PC-3 (cell line): ENCODE measurements at places on chromosomes 13 and 19.

DNA sequence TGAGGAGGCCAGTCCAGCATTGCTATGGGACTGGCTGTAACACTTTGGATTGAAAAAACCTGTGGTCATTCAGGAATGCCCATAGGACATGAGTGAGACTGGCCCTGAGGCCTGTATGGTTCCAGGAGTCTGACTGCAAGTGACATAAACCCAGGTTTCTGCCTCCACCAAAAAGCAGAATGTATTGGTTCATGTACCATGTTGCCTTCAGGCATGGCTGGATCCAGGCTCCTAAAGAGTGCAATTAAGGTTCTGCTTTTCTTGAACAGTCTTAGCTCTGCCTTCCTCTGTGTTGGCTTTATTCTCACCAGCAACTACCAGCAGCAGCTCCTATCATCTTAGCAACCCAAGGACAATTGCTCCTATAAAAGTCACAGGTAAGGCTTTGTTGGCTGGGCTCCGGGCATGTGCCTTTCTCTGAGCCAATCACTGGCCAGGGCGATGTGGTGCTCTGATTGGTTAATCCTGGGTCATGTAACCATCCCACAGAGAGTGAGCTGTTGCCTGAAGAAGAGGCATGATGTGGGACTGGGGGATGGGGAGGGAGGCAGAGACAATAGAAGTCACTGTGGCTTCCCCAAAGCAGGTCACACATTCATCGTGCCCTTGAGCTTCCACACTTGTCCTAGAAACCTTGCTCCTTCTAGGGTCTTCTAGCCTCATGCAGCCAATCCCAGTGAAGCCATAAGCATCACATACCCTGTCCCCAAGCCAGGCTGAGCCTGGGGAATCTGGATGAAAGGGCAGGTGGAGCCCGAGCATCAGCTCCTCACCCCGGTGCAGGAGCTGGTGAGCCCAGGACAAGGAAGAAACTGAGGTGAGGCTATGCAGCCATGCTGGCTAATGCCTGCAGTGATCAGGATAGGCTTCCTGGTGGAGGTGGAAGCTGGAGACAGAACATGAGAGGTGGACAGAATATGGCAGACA, 123.9 kb downstream of the URI1 start:
- no peak for DNase-seq

DNA sequence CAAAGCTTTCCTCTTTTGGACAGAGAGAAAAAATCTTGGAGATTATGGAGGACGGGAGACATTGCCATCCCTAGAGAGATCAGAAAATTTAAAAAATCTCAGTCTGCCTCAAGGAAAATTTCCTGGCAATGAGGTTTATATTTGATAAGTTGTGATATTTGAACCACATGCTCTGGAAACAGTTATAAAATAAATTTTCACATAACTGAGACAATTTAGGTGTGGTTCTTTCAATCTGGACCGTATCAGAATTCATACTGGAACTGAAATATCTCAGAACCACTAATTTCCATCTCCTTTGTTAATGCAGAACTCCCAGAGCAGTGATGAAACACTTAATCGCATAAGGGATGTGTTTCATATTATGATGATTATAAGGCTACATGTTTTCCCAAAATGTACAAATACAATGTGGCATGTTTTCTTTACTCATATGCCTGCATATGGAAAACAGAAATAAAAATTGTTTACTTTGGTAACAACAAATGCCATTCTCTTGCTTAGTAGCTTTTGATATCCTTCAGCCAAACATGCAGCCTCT, 13.7 kb downstream of the UBE2L5 start:
- DNase-seq: no peak

- no peak for DNase-seq
These were observed 47.9 kb upstream of the C13orf42 start for GRCh38 chr13:51158880-51159518.

GRCh38 chr19:664913-665443, 2.0 kb upstream of the RNF126 start:
- DNase-seq: peak; percentile 82

DNA sequence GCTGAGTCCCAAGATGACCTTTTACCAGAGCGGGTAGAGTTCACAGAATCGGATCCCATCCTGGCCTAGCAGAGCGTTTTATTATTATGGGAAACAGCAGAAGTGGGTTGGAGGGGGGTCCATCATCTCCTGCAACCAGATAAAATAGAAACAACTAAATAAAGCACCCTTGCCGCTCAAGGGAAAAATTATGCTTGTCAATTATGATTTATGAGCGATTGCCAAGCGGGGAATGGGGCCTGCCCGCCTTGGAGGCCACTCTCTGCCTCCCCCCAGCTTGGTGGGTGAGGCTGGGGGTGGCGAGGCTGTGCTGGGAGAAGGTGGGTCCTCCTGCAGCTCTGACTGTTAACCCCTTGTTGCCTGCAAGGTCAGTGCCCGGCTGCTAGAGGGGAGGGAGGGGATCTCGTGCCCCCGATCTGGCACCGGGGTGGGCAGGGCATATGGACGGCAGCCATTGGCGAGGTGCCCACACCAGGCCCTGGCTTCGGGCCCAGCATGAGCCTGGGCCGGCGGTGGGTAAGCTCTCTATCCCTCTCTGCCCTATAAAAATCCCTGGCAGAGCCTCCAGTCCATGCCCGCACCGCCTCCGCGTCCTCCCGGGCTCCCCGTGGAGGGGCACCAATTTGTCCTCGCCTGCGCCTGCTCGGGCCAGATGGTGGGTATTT, 129.1 kb downstream of the URI1 start:
- DNase-seq: no peak

- DNase-seq: peak; percentile 94
These were observed 1.4 kb upstream of the CCDC97 start for GRCh38 chr19:41308450-41309179.

DNA sequence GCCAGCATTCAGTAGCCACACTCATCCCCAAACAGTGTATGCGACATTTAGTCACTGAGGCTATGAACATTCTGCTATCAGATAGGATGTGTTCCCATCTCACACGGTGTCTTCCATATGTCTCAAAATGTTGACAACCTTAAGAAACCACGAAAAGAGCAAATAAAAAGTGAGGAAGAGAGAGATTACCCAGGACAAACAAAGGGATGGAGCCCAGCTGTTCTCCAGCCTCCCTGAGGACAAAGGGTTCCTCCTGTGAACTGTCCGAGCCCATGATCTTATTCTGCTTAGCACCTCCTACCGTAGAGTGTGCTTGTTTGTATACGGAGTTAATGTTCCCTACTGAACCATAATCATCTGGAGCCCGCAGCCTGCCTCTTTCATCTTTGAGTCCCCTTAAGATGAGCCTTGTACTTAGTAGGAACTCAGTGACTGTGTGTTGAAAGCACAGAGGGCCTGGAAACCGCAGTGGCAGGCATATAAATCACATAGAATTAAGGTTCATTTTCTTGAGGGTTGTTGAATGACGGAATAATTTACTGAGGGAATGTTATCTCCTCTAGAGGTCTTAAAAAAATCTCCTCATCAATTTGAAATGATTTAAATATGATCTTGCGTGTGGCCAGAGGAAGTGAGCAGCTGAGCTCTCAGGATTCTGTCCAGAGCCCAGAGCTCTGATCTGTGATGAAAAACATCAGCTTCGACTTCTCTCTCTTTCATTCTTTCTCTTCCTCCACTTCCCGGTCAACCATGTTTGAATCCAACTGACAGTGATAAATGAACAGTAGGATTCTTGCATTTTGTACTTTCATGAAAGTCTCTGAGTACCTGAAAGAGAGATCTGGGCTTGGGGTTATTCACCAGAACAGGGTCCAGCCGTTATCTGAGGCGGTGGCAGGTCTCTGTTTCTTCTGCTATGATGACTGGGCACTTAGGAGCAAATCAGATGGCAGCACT, 200.5 kb downstream of the KLF5 start:
- DNase-seq: no peak

DNA sequence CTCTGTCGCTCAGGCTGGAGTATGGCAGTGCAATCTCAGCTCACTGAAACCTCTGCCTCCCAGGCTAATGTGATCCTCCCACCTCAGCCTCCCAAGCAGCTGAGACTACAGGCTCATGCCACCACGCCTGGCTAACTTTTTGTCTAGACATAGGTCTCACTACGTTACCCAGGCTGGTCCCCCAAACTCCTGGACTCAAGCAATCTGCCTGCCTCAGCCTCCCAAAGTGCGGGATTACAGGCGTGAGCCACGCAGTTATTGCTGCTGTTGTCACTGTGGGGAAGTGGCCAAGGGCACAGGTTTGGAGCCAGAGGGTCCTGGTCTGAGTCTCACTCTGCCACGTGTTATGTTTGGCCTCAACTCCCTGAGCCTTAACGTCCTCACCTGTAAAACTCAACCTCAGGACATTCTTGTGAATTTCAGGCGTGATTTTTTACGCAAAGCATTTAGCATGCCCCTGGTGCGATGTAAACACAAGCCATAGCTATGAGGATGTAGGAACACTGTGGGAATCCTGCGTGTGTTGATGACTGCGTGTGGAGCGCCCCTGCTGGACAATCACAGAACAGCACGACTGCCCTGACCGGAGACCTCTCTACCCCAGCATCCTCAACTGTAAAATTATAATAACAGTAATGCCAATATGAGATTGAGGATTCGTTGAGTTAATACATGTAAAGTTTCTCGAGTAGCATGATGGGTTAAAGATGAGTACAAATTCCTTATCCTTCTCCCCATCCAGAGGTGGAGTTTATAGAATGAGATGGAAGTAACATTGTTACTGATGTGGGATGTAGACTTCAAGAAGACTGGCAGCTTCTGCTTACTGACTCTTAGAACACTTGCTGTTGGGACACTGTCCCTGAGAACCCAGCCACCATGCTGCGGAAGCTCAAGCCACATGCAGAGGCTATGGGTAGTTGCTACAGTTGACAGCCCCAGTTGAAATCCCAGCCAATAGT, 41.8 kb upstream of the PNMA8B start:
- DNase-seq: peak; percentile 54

DNA sequence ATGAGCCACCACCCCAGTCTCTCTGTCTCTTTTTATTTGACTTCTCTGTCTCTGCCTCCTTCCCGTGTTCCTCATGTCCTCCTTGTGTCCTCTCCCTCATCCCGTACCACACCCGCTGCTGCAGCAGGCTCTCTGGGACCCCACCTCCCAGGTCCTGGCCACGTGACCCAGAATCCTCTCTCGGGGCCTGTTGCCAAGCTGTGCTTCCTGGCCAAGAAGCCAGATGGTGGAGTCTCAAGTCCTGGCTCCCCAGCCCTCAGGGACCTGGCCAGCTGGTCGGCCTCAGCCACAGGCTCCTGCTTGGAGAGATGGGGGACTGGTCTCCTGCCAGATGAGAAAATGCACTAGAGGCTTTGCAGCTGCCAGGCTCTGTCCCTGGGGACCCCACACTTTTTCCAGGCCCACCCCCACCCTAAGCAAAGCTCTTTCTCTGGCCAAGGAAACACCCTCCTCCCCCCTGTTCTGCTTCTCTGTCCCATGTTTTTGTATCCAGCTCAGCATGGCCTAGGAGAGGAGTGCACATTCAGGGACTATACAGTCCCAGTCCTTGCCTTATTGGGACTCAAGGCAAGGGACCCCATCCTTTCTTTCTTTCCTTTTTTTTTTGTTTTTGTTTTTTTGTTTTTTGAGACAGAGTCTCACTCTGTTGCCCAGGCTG, 34.3 kb upstream of the SHKBP1 start:
- DNase-seq: no peak

GRCh38 chr19:32287811-32288227, 57.6 kb upstream of the ZNF507 start:
- DNase-seq: peak; percentile 60

DNA sequence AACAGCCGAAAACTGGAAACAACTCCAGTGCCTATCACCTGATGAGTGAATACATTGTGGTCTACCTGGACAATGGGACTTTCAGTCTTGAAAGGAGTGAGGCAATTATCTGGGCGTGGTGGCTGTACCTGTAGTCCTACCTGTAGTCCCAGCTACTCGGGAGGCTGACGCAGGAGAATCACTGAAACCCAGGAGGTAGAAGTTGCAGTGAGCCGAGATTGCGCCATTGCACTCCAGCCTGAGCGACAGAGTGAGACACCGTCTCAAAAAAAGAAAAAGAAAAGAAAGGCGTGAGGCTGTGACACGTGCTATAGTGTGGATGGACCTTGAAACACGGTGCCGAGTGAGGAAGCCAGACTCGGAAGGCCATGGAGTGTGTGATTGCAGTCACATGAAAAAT, 4.1 kb upstream of the NTN5 start:
- no peak for DNase-seq

GRCh38 chr13:50588491-50589130, 254.9 kb downstream of the DLEU7 start:
- DNase-seq: no peak

- DNase-seq: no peak
These were observed 10.9 kb downstream of the ZNF549 start for GRCh38 chr19:57537953-57538547.

DNA sequence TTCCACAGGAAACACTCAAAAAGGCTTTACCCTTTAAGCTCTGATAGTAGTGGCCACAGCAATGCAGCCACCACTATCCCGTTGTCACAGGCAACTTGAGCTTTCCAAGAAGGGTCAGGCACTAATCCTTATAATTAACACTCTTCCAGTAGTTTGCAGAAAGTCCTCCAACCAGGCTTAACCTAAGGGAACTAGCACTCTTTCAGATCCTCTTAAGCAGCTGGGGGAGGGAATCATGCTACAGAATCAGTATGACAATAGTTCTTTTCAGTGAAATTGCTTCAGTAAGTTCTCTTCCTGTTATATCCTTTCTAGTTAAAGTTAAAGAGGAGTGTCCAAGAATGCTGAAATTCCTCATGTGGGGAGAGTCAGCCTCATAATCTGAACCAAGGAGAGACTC, 82.2 kb downstream of the TNFSF11 start:
- no peak for DNase-seq

GRCh38 chr13:74767050-74767449, 632.8 kb upstream of the KLF12 start:
- peak; percentile 47 for DNase-seq

DNA sequence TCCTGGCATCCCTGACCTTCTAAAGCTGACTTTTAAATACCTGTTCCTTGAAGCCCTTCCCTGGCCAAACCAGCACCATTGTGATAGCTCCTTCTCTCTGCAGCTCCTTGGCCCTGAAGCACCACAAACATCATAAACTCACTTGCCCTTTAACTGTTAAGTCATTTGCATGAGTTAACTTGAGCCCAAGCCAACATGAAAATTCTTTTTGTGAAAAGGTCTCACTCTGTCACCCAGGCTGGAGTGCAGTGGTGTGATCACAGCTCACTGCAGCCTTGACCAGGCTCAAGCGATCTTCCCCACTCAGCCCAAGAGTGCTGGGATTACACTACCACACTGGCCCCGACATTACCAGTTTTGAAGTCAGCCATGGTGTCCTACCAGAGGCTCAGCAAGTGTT, 87.8 kb downstream of the ZIC5 start:
- no peak for DNase-seq

DNA sequence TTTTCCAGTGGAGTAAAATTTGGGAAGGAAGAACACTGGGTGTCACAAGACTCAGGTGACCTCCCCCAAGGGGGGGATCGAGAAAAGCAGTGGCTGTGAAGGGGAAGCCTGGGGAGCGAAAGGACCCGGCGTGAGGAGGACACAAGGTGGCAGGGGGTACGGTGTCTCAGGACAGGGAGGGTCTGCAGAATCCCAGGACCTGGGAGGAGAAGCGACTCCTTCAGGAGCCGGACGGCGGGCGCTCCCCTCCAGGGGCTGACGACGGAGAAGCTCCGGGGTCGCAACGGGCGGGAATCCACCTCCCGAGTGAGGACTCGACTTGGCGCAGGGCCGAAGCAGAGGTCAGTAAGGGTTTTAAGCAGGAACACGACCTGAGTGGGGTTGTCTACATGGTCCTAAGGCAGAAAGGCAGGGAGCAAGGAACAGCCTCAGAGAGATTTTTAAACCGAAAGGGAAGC, 529 bp downstream of the ZNF836 start:
- no peak for DNase-seq
